Cardiac muscle cell (in vitro differentiated cells and primary cell): ENCODE measurements at places on chromosomes 5 and 9.

GRCh38 chr5:126869005-126869451, 92.1 kb downstream of the LMNB1 start:
- no peak for DNase-seq

- no peak for DNase-seq
These were observed 415.3 kb downstream of the MAN2A1 start for GRCh38 chr5:110104726-110105669.

DNA sequence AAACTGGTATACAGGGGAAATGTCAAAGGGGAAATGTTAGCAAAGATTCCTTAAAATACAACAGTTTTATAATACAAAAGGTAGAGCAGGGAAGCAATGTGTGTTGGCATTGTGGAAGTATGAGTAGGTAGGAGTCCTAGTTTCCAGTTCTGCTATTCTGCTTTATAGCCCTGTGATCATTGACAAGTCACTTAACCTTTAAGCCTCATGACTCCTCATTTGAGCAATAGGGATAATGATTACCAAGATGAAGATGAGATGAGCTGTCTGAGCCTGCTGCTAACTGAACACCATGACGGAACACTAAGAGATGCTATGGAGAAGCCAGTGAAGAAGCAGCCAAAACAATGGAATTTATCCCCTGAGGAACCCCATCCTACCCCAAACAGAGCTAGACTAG, 251.7 kb downstream of the PAPPA start:
- DNase-seq, result no peak

DNA sequence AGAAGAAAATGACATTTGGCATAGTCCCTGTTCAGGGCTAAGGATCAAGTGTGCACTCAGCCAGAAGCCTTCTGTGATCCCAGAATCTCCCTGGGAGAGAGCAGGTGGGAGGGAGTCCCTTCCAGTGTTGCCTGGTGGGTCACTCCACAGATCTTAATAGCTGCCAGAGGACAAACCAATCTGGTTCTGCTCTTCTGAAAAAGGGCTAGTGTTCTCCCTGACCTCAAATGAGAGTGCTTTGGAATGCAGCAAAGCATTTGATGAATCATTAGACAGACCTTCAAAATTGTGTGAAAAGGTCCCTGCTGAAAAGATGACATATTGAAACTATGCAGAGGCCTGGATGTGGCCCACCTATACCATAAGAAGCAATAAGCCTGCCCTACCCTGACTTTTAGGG, 339.7 kb downstream of the TMEM232 start:
- DNase-seq, result no peak
